ENCODE measurements at places on chromosomes 2 and 18.

DNA sequence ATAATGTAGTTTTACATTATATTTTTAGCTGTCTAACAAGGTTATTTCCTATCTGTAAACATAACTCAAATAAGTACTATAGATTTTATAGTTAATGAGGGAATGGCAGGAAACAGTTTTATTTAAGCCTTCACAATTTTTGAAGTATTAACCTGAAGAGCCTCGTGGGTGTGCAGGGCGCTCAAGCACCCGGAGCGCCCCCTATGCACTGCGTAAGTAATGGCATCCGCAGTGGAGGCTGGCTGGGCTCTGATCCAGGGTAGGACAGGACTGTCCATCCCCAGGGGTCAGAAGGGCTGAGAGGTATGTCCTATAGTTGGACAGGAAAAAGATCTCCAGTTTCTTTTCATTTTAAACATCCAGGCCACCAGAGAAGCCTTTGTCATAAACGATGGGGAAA, 8.2 kb upstream of the GBX2 start:
- DNase-seq = no peak

DNA sequence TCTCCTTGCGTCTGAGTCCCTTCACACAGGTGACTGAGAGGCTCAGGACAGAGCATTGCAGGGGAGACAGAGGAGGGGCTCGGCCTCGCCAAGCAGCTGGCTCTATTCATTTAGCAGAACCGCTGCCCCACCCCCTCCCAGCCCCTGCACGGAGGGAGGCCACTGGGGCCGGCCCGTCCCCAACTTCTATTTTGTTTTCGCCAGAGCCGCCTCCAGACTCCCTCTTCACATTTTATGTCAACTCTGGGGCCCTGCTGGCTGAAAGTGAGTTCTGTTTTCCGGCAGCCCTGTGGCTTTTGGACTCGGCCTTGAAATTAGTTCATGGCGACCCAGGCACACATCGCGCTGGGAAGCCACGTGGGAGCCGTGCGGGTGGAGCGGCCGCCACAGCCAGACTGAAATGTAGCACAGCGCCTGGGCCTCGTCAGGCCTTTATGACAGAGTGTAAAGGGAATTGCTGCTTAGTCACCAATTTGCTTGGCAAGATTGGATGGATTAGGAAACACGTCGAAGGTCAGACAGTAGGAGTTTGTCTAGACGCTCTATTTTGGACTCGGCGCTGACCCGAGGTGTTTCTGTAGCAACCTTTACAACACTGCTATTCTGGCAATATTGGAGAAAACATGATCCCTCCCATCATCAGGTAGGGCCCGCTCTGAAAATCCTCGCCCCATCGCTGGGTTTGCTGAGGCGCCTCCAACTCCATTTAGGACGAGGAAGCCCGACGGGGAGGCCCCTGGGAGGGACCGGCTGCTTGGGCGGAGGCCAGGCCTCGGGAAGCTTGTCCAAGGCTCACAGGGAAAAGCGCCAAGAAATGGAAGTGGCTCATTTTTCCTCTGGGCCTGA, 90.7 kb upstream of the CTDP1 start:
- DNase-seq = peak; percentile 19

DNA sequence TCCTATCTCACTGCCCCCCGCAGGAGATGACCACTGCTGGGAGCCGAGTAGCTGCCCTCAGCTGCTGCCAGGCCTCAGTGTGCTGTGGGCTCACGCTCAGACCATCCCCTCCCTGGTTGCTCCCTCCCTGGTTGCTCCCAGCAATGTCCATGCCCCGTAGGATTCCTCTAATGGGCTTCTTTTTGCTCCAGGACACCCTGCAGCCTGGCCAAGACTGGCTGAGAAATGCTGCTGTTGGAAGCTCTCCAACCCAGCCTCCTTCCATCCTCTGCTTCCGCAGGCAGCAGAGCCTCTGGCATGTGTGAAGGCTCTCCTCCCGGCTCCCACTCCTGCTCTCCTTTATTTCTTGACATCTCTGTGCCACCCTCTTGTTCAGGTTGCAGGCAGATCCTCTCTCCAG, 48.6 kb downstream of the SOX11 start:
- DNase-seq = no peak

DNA sequence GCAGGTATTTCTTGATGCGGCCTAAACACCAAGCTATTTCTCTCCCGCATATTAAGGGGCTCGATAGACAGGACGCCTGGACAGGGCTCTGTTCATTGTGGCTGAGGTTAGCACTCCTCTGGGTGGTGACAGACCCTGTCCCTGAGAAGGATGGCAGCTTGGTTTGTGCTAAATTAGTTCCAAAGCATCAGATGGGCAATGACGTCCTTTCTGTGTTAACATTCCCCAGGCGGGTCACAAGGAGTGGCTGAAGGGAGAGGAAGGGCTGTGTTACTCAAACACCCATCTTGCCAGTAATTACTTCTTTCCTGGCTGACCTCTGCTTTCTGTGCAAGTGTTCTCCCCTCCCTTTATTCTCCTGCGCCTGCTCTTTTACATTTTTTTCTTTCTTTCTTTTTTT, 75.0 kb downstream of the TMEM247 start:
- no peak for DNase-seq

- no peak for DNase-seq
These were observed 26.3 kb upstream of the CCDC178 start for GRCh38 chr18:33466822-33467221.

GRCh38 chr2:175030380-175031271, 25.4 kb upstream of the CHN1 start:
- no peak for DNase-seq

- DNase-seq = no peak
These were observed 213.0 kb downstream of the GLI2 start for GRCh38 chr2:120948662-120949011.

DNA sequence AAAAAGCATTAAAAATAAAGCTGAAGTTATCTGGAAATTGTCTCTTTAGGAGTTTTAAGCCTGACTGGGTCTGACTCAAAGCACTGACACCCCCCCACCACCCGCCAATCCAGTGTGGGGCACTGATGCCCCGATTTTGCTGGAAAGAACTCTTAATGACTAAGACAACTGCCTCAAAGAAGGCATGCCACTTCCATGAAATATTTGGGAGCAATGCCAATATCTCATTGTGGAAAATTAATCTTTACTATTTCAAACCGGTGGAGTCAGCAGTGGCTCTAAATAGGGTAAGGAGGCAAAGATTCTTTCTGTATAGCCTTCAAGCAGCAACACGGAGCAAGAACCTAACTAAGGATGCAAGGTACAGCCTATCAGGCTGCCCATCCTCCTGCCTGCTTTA, 4.5 kb downstream of the FKBP7 start:
- no peak for DNase-seq

- no peak for DNase-seq
These were observed 311.8 kb downstream of the LNPK start for GRCh38 chr2:175690113-175690837.

DNA sequence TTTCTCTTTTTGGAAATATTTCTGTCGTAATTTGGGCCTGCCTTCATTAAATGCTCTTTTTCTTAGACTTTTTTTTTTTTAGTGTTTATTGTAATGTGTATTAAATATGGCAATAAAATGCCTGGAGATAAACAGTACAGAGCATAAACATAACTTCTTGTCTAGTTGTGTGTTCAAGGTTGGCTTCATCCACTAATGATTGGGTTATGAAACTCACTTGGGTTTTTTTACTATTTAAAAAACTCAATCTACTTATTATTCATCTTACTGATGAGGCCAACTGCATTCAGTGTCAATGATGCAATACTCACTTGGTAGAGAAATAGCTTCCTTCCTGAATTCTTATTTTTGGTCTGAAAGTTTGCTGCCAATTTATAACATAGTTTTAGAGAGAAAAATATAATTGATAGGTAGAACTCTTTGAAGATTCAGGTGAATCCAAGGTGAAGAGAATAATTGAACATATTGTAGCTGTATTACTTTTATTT, 144.2 kb upstream of the NABP1 start:
- no peak for DNase-seq

GRCh38 chr2:116724550-116724949, 1089.9 kb upstream of the DDX18 start:
- DNase-seq = no peak

DNA sequence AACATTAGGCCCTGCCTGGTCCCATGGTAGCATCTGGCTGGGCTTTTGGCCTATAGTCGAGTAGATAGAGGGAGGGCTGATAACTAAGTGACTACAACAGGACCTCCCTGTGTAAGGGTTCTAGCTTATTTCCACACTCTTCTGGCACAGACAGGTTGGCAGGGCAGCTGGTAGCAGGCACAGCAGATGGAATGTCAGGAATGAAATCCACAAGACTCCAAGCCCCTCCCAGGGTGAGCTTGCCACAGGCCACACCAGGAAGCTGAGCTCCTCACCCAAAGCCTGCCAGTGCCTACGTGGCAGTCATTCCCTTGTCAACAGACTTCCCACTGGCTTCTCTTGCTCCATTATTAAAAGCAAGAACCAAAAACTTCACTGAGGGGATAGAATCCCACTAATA, 20.7 kb upstream of the C1QL2 start:
- no peak for DNase-seq

- no peak for DNase-seq
These were observed 11.8 kb downstream of the GCFC2 start for GRCh38 chr2:75698918-75699317.

- DNase-seq = no peak
These were observed 10.4 kb upstream of the ACTR3 start for GRCh38 chr2:113879457-113879856.

- DNase-seq = no peak
These were observed 60.3 kb upstream of the DNAJC10 start for GRCh38 chr2:182655750-182656149.

- DNase-seq = no peak
These were observed 117.6 kb upstream of the OTOS start for GRCh38 chr2:240257940-240258580.

- no peak for DNase-seq
These were observed 422.2 kb upstream of the POU3F3 start for GRCh38 chr2:104431701-104432121.

DNA sequence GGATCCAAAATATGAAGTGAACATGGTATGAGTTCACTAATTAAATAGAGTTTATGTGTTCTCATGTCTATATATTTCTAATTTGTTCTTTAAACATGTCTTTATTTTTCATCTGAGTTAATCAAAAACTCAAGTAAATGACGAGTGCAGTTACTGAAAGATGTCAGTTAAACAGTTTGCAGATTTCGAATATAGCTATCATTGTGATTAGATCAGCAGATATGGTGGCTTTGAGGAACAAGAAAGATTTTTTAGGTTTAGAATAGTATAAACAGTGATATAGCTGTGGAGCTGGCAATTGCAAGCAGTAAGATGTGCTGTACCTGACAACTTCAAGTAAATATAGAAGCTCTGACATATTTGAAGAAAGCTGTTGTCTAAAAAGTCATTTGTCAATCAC, 49.7 kb downstream of the TANK start:
- no peak for DNase-seq

DNA sequence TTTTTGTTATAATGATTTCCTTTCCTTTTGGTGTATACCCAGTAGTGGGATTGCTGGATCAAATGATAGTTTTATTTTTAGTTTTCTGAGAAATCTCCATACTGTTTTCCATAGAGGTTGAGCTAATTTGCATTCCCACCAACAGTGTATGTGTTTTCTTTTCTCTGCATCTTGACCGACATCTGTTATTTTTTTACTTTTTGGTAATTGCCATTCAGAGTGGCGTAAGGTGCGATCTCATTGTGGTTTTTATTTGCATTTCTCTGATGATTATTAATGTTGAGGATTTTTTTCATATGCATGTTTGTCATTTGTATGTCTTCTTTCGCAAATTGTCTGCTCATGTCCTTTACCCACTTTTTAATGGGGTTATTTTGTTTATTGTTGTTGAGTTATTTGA, 58.1 kb downstream of the ARHGAP25 start:
- no peak for DNase-seq

- no peak for DNase-seq
These were observed 315.8 kb upstream of the POU3F3 start for GRCh38 chr2:104538077-104538476.
